Stimulated activated CD8-positive, alpha-beta memory T cell treated with anti-CD3 and anti-CD28 coated beads, Interleukin-4, amount 100 ng/mL, for 48 hours (primary cell): ENCODE measurements at places on chromosomes 1 and 21.

- DNase-seq, result no peak
Observed at GRCh38 chr1:44265656-44266358, 52.5 kb downstream of the DMAP1 start.

GRCh38 chr1:168134642-168135041 is 2.1 kb downstream of the GPR161 start:
- DNase-seq, result no peak

GRCh38 chr1:184212649-184213314 is 161.3 kb downstream of the TSEN15 start:
- no peak for DNase-seq

- no peak for DNase-seq
Observed at GRCh38 chr1:47830641-47831333, 166.4 kb downstream of the TRABD2B start.

DNA sequence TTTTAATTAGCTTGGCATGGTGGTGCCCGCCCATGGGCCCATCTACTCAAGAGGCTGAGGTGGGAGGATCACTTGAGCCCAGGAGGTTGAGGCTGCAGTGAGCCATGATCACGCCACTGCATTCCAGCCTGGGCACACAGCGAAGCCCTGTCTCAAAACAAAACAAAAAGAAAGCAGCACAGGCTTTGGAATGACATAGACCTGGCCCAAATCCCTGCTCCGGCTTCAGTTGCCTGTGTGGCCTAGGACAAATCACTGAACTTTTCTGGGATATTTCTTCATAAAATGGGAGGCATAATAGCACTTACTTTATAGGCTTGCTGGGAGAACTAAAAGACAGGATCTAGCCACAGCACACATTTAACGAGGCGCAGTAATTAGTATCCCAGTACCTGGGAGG is 2.4 kb downstream of the PEAR1 start:
- no peak for DNase-seq

- DNase-seq, result no peak
Observed at GRCh38 chr1:154860156-154860870, 9.8 kb downstream of the KCNN3 start.

DNA sequence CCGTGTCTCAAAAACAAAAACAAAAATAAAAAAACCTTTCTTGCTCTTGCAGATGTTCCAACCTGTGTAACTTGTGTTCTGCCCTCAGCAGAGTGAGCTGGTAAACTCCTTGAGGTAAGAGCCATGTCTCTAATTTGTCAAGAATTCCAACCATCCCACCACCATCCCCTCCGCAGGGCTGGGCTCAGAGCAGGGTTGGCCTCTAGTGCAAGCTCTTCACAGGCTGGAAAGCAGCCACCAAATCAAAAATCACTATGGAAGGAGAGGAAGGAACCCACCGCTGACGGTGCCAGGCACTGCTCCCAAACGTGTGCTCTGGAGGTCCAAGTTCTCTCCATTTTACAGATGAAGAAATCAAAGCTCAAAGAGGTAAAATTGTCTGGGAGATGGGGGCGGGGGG is 9.4 kb downstream of the PLEKHA6 start:
- no peak for DNase-seq

DNA sequence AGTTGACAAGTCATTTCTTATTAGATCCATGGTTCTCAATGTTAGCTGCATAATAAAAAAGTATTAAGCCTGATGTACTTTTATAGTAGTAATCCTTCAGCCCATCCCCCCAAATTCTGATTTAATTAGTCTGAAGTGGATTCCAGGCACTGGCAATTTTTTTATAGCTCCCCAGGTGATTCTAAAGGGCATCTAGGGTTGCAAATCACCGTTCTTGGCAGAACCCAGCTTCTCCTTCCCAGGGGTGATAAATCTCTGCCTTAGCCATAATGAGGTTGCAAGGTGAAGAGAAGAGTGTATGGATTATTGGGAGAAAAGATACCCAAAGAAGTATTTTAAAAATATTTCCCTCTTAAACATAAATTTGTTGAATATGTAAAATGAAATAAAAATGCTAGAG is 43.0 kb upstream of the RXRG start:
- no peak for DNase-seq

DNA sequence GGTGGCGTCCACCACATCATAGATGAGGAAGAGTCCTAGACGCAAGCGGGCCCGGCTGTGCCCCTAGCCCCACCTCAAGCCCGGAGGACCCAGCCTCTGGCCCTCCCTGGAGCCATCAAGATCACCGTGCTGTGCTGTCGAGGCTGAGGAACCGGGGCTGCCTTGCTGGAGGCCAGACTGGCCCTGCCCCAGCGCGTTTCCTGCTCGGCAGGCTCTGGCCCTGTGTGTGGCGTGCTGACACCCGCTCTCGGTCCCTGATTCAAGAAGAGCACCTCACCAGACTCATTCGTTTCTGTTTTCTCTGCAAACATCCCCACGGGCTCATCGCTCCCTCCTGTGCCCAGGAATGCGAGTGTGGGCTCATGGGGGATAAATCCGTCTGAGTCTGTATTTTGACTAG is 51.1 kb downstream of the GLIS1 start:
- no peak for DNase-seq

DNA sequence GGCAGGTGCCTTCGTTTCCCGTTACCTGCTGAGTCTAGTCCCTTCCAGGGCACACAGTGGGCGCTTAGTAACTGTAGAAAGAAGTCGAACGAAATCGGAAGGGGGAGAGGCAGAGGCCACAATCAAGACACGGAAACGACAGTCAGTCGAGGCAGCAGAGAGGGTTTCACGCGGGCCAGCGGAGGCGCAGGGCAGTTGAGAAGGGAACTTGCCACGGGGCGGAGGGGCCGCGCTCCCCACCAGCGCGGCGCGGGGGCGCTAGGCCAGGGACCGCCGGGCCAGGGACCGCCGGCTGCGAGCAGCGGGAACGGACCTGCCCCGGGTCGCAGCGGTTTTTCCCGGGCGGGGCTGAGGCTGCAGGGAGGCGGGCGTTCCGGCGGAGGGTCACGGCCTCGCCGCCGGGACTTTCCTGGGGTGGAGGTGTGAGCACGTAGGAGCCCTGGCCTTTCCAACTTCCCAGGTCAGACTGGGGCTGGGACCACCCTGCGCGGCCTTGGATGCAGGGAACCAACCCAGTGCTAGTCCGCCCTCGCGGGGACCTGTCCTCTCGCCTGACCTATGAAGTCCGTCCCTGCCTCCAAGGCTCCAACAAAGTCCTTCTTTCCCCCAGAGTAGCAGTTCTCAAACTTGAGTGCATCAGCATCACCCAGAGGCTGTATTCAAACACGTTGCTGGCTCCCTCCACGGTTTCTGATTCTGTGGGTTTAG is 150.1 kb upstream of the FGGY start:
- DNase-seq, result peak; percentile 64

- no peak for DNase-seq
Observed at GRCh38 chr1:217407534-217408001, 223.3 kb downstream of the GPATCH2 start.

DNA sequence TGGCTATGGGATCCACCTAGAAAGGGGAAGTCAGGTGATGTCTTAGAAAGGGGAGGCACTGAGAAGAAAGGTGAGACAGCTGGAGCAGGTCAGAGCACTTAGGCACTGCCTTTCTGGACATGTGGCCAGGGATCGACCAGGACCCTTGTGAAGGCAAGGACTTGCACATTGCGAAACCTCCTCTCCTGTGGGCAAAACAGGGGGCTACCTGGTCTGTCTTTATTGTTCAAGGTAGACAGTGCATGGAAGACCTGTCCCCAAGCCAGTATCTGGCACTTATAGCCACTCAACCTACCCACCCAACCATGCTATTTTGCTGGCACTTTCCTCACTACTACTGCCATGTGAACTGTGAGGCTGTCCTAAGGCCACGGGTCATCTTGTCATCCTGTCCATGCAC is 67.2 kb downstream of the NAV1 start:
- no peak for DNase-seq

- DNase-seq, result no peak
Observed at GRCh38 chr1:156151093-156151688, 2.2 kb upstream of the SEMA4A start.

GRCh38 chr1:154481053-154481452 is 21.0 kb upstream of the TDRD10 start:
- no peak for DNase-seq

DNA sequence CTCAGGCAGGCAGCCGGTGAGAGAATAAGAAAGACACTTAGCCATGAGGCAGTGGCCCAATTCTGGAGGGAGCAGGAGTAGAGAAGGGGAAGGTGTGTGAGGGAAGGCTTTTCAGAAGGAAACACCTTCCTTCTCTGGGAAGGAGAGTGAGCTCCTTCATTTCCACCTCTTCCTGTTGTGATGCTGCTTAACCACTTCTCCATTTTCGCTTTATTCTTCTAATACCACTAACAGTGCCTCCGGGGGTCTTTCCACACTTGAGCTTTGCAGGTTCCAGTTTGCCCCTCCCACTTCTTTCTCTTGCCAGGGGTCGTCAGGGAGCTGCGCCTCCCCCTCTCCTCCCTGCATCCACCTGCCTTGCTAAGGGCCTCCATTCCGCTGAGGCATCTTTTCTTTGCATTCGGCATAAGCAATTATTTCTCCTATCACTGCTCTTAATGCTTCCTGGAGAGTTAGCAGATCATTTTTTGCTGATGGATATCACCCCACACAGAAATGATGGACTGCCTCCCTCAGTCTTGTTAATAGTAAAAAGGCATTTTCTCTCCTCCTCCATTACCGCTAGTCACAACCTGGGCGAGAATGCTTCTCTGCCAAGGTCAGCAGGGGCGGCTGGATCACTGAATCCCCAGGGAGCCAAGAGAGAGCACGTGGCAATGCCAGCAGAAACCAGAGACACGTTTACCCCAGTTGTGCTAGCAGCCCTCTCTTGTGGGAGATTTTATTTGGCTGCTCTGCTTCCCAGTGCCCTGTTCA is 74.8 kb downstream of the ELAVL4 start:
- DNase-seq, result no peak

DNA sequence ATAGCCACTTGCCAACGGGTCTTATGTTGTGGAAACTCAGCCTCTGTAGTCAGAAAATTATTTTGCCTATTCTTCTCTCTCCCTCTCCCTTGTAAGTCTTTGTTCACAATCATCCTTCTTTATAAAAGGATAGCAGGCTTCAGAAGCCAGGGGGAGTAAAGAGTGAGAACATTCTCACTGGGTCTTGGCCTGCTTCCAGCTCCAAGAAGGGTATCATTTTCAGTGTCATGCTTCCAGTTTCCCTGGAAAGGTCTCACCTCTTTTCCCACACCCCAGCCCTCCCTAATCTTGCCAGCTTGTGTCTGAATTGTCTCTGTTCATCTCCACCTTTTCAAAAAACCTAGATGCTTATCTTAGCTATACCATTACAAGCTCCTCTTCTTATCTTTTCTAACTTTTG is 346.2 kb upstream of the LRRC7 start:
- DNase-seq, result no peak
